ENCODE measurements at places on chromosomes 2 and 18.
A peak's percentile ranks its signal among the peaks of the same experiment; 100 is the strongest.

- DNase-seq: peak; percentile 19
Observed at GRCh38 chr2:235500761-235501672, 7.2 kb downstream of the AGAP1 start.

DNA sequence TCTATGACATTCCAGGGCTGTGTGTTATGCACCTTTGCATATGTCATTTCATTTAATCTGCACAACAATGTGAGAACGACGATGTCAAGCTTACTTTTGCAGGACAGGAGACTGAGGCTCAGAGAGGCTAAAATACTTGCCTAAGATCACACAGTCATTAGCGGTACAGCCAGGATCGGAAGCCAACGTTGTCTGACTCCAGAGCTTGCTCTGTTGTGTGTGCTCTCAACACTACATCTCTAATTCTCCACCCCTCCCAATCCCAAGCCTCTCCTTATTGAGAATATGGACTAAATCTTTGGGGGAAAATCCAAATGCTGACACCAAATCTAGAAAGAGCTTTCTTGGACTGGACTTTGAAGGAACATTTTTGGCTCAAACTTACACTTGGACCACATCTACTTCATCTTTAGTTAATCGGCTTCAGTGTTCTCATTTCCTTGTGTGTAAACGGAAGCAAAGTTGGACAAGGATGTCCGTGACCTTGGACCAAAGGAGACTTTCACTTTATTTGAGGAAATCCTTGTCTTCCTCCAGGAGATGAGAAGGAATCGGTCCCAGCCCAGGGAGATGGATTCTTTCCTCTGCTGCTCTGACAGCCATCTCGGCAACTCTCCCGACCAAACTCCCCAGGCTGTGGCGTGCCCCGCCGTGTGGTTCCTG, 242.4 kb downstream of the LPIN1 start:
- no peak for DNase-seq

DNA sequence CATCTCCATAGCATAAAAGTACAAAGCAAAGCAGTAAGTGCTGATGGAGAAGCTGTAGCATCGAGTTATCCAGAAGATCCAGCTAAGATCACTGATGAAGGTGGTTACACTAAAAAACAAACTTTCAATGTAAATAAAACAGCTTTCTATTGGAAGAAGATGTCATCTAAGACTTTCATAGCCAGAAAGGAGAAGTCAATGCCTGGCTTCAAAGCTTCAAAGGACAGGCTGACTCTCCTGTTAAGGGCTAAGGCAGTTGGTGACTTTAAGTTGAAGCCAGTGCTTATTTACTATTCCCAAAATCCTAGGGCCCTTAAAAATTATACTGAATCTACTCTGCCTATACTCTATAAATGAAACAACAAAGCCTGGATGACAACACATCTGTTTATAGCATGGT, 44.0 kb downstream of the METTL8 start:
- no peak for DNase-seq

DNA sequence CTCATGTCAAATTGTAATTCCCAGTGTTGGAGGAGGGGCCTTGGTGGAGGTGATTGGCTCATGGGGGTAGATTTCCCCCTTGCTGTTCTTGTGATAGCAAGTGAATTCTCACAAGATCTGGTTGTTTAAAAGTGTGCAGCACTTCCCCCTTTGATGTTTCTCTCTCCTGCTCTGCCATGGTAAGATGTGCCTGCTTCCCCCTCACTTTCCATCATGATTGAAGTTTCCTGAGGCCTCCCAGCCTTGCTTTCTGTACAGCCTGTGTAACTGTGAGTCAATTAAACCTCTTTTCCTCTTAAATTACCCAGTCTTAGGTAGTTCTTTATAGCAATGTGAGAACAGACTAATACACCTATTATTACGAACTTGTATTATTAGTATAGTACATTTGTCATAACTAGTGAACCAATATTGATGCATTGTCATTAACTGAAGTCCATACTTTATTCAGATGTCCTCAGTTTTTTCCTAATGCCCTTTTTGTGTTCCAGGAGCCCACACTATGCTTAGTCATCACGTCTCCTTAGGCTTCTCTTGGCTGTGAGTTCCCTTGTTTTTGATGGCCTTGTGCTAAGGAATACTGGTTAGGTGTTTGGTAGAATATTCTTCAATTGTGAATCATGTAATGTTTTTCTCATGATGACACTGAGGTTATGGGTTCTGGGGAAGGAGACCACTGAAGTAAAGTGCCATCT, 4.5 kb upstream of the MAP3K2 start:
- no peak for DNase-seq

DNA sequence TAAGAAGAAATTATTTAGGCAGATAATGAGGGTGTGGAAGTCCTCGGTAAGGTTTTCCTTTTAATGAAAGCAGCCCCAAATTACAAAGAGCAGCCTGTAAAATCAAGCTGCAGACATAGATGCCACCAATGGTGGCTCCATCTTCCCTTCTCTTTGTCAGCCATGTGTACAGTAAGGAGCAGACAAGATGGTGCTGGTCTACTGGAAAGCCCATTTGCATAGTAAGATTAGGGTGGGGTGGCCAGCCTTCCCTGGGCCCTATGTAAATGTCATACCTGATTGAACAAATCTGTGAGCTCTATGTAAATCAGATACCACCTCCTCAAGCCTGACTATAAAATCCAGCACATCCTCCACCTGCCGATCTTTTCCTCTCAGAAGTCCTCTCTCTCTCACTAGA, 154.4 kb upstream of the SERTAD2 start:
- DNase-seq: no peak

- DNase-seq: no peak
Observed at GRCh38 chr2:53220969-53221368, 546.6 kb upstream of the CHAC2 start.

DNA sequence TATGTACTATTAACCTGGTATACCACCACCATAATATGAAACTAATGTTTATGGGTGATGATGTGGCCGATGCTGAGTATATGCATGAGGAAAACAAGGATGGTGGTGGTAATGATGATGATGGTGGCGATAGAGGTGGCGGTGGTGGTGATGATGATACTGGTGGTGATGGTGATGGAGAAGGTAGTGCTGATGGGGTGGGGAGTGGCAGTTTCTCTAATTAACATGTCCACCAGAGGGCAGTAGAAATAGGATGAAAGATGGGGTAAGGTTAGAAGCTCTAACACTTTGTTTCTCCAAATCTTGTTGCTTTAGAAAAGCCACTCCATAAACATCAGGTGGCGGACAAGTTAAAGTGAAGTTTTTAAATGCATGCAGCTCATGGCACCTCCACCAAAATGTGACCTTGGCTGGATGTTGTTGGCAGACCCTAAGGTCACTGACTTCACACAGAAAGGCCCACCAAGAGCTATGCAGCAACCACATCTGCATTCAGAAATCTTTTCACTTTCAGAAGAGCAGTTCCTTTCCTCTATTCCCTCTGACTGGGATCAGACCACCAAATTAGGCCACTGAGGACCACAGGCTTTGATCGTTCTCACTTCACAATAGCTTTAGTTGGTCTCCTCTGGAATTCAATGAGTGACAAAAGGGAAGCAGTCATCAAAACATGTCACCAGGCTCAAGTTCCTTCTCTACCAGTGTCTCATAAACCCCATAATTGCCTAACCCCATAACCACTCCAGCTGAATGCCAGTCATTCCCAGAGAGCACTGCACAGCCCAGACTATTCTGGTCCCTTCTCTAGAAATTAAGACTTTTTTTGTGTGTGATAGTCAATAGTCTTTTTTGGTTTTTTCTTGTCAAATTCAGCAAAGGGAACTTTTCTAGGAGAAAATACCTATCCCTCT, 7.5 kb upstream of the BCL11A start:
- DNase-seq: no peak

GRCh38 chr2:2707206-2707991, 376.3 kb upstream of the MYT1L start:
- no peak for DNase-seq

DNA sequence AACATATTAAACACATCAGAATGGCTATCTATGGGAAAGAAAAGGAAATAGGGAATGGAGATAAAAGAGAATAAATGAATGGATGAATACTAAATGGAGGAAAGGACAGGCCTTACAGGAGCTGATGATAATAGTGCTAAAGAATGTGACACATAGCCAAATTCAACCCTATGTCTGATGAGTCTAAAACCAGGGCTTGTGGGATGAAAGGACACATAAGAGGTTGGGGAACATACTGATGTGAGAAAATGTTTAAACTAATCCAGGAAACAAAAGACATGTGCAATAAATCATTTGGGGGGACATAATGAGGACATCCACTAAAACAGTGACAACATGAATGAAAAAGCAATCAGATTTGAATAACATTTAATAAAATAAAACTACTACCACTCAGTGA, 120.0 kb downstream of the DYM start:
- peak; percentile 24 for DNase-seq

GRCh38 chr2:122083256-122084048, 328.0 kb downstream of the TSN start:
- no peak for DNase-seq

GRCh38 chr2:71833272-71833671, 314.4 kb downstream of the CYP26B1 start:
- DNase-seq: no peak

DNA sequence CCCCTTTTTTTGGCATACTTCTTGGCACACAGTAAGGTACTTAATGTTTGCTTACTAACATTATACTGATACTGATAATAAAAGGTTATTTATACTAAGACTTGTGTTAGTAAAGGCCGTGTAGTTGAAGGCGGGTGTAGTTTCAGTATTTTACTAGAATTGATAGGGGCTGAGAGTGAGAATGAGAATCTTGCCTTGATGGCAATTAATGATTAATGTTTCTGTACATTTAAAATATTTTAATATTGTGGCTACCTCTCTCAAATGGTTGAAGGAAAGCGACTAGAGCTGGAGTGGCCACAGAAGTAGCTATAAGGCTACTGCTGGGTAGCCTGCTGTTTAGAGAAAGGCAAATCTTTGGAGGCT, 29.3 kb downstream of the PELI1 start:
- no peak for DNase-seq

GRCh38 chr2:161709428-161709827, 85.2 kb downstream of the SLC4A10 start:
- no peak for DNase-seq

DNA sequence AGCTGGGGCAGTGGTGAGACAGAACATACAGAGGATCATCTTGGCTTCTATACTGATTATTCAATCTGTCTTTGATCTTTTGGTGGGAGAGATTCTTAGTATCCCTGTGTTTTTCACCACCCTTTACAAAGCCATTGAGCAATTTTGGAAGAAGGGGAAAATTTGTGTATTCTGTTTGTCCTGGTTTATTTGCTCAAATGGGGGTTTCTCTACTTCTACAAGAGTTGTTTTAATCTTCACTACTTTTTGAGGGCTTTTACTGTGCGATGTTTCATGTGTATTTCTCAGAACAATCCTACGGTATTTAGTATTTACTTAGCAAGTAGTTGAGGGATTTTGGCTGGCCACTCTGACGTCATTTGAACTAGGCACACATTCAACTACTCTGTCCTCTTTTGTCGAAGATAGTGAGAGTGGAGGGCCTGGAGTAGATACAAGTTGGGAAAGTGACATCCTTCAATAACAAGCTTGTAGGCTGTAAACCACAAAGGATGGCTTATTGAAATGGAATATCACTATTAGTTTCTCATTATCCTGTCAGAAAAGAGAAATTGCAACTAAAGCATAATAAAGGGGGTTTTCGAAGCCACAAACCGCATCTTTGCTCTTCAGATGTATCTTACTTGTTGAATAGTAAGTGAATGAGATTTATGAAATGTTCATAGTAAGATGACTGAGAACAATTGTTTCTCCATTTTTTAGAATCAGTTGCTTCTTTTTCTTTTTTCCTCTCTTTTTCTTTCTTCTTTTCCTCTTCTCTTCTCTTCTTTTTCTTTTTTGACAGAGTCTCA, 24.8 kb downstream of the FMNL2 start:
- DNase-seq: no peak

DNA sequence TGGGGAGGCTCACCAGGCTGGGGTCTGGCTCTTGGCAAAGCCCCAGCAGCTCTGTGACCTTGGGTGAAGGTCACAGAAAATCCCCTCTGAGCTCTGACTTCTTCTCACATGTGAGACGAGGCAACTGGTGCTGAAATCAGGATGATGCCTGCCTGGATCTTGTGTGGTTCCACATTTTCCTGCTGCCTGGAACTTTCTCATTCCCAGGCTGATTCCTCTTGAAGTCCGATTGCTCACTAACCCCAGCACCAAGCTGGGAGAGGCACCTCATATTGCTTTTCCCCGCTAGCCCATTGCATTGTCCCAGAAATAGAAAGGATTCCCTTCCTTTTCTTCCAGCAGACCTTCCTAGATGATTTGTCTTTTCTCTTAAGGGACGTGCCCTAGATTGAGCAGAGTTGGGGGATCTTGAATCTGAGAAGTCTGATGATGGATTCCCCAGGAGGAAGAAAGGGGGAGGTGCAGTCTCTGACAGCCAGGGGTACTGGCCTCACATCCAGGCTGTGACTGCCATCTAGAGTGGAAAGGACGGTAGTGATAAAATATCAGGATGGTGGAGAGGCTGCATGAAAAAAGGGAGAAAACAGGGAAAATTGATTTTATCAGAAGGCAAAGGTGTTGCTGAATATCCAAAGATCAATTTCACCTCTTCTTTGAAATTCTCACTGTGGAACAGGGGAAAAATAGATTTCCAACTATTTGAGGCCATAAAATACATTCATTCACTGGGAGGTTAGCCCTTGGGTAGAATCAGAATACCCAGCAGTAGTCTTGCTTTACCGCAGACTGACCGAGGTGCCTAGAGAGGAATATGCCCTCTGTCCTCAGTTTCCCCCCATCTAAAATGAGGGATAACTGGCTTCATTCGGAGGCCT, 96.3 kb downstream of the FAM210A start:
- DNase-seq: no peak

DNA sequence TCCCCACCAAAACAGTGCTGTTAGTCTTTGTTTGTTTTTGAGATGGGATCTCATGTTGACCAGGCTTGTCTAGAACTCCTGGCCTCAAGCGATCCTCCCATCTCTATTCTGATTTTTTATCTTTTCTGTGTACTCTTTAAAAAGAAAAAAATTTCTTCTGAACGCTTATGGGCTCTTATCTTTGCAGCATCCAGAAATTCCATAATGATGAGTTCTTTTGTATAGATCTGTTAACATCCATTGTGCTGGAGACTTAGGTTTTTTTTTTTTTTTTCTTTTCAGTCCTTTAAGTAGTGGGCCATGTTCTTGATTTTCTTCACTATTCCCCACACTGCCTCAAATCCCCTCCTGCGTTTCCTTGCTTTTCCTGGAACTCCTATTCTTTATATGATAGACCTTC, 31.0 kb downstream of the RBBP8 start:
- DNase-seq: no peak

- DNase-seq: no peak
Observed at GRCh38 chr2:175366815-175367214, 185.3 kb upstream of the ATP5MC3 start.

GRCh38 chr2:176022048-176022447, 20.0 kb upstream of the LNPK start:
- no peak for DNase-seq

DNA sequence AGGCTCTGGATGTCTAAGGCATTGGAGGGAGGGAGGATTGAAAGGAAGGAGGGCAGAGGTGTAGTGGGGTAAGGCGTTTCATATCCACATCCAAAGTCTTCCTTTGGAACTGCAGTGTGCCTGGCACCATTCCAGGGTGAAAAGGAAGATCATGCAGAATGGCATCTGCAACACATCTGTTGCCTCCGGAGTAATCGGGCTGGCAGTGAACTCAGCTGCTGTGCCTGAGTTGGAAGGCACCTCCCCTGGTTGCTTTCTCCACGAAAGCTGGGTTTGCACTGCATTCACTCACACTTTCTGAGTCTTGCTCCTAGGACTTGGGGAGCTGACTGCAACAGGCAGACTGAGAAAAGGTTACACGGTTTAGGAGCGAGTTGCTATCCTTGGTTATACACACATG, 30.3 kb upstream of the SEC11C start:
- no peak for DNase-seq
